ENCODE measurements at places on chromosomes 1 and 21.

DNA sequence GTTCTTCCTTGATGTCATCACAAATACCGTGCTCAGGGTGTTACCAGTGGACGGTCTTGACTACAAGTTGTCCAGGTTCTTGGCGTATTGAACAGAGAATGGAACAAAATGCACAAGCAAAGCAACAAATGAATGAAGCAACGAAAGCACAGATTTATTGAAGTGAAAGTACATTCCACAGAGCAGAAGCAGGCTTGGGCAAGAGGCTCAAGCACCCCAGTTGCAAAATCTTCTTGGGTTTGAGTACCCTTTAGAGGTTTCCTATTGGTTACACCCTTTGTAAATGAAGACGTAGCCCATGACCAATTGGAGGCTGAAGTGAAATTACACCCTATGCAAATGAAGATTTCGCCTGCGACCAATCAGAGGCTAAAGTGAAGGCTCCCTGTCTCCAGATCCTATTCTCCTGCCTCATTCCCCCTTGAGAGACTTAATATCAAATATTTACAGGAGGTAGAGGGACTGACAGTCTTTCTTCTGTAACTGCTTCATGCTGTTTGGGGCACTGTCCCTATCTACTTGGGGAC is 38.3 kb downstream of the YY1AP1 start:
- no peak for DNase-seq

GRCh38 chr1:222529916-222530315 is 18.0 kb downstream of the HHIPL2 start:
- no peak for DNase-seq

DNA sequence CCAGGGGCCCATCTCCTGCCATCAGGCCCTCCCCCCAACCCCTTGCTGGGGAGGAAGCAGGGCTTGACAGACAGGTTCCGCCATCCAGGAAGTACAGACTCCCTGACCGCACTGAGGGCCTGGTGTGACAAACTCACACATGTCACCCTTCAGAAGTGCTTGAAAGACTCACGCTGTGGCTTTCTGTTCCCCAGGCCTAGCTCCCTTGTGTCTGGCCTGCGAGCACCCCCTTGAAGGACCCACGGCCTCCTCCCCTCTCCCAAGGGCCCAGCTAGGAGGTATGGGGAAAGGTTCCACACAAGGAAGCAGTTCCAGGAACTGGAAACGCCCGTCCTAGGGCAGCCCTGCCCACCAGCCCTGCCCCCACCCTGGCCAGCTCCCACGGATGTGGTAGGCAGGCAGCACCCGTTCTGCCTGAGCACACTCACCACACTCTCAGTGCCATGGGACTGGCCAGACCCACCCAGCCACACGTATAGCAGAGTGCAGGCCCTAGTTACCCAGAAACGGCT is 26.7 kb downstream of the SLC2A1 start:
- no peak for DNase-seq

GRCh38 chr21:46127239-46128105 is 27.9 kb downstream of the FTCD start:
- no peak for DNase-seq

- DNase-seq = no peak
Observed at GRCh38 chr1:12547586-12548225, 70.3 kb downstream of the DHRS3 start.

DNA sequence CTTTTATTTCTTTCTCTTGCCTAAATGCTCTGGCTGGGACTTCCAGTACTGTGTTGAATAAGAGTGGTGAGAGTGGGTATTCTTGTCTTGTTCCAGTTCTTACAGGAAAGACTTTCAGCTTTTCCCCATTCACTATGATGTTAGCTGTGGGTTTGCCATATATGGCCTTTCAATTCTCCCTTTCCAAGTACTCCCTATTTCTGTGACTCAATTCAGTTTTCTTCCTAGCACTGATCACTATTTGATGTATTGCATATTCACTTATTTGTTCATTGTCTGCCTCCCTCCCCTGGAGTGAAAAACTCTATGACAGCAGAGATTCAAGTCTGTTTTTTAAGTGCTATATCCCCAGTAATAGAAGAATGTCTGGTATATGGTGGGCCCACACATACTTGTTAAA is 618.2 kb upstream of the CAMK1G start:
- DNase-seq = no peak

- no peak for DNase-seq
Observed at GRCh38 chr1:193284219-193284618, 97.8 kb upstream of the B3GALT2 start.

GRCh38 chr1:3248155-3249141 is 179.4 kb downstream of the PRDM16 start:
- no peak for DNase-seq

DNA sequence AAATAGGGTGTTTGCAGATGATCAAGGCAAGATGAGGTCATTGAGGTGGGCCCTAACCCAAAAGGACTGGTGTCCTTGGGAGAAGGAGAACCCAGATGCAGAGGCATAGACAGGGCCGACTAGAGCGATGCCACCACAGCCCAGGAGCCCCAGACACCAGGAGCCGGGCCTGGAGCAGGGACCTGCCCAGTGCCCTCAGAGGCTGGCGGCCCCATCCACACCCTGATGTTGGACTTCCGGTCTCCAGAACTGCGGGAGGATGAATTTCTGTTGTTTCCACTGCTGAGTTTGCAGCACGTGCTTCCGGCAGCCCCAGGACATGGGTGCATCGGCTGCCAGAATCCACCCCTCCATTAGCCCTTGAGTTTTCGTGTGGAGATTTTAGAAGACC is 7.2 kb upstream of the ACTRT2 start:
- DNase-seq = no peak

DNA sequence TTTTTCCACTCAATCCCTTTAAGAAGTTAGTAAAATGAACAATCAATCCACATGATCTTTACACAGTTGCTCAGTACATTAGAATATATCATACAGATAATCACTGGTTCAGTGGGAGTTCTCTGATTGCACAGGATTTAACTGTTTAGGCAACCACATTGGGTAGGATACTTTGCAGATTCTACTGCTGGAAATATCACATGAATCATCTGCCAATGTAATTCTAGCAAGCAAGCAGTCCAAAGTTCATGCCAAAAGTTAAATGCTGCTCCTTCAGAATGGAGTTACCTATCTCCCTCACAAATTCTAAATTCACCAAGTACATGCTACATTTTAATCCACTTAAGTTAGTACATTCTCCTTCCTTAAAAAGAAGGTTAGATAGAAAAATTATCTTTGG is 52.4 kb downstream of the NEGR1 start:
- no peak for DNase-seq

DNA sequence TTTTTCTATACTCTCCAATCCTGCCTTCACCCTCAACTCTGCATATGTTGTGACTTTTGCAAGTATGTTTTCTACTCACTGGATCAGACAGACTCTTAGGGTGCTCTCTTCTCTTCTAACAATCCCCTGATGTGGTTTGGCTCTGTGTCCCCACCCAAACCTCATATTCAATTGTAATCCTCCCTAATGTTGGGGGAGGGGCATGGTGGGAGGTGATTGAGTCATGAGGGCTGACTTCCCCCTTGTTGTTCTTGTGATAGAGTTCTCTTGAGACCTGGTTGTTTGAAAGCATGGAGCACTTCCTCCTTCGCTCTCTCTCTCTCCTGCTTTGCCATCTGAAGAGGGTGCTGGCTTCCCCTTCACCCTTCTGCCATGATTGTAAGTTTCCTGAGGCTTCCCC is 148.9 kb upstream of the IGSF21 start:
- no peak for DNase-seq

DNA sequence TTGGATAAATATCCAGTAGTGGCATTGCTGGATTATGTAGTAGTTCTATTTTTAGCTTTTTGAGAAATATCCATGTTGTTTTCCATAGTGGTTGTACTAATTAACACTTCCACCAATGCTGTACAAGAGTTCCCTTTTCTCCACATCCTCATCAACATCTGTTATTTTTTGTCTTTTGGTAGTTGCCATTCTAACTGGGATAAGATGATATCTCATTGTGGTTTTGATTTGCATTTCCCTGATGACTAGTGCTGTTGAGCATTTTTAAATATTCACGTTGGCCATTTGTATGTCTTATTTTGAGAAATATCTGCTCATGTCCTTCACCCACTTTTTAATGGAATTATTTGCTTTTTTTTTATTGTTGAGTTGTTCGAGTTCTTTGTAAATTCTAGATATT is 183.9 kb downstream of the PTPRU start:
- DNase-seq = no peak

GRCh38 chr1:205456868-205457745 is 1.3 kb upstream of the BLACAT1 start:
- no peak for DNase-seq

DNA sequence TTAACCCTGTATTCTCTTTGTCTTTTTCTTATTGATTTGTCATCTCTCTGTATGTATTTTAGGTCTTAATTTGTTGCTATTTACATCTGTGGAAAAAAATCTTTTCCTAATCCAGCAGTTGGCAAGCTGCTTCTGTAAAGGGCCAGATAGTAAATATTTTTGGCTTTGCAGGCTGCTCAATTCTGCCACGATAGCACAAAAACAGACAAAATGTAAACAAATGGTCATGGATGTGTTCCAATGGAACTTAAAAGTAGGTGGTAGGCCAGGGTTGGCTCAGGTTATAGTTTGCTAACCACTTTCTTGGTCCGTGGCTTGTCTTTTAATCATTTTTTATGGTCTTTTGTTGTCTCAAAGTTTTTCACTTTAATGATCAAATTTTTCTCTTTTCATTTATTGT is 371.8 kb downstream of the HHAT start:
- no peak for DNase-seq

GRCh38 chr1:156160000-156160742 is 6.8 kb downstream of the SEMA4A start:
- no peak for DNase-seq

GRCh38 chr1:27643600-27644368 is 8.8 kb upstream of the FGR start:
- DNase-seq = no peak

DNA sequence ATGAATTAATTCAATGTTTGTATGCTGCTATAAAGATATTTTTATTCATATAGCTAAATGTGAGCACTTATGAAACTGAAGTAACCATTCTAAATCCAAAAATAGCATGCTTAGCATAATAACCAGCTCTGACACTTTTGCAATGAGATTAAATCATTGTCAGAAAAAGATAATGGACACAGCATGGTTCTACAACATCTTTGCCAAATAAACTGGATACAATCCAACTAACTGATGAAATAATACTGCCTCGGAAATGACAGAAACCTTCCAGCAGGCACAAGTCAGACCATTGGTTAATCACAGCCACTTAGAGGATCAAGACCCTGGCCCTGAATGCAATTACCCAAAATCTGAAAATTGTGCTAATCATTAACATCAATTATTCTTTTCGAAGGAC is 592.7 kb upstream of the ADGRL4 start:
- no peak for DNase-seq

DNA sequence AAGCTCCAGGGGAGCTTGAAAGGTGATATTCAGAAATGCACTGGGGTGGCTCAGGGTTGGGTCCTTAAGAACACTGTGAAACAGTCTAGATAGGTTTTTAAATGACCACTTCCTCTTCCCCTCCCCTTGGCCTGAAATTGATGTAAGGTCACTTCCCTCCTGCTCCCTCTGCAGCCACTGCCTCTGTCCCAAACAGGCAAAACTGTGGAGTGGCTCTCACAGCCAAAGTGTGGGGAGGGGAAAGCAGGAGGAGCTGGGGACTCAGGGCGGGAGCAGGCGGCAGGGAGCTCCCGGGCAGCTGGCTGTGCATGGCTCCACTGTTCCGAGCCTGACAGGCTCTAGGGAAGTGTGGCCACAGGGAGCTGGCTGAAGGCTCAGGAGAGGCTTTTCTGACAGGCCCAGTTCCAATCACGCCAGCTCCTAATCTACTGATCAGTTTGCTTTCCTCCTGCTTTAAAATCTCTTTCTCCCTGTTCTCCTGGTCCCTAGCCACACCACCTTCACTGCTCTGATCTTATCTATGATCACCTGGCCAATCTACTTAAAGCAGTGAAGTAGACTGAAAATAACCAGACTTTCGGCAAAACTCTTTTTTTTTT is 5.1 kb upstream of the CSRP1 start:
- no peak for DNase-seq

DNA sequence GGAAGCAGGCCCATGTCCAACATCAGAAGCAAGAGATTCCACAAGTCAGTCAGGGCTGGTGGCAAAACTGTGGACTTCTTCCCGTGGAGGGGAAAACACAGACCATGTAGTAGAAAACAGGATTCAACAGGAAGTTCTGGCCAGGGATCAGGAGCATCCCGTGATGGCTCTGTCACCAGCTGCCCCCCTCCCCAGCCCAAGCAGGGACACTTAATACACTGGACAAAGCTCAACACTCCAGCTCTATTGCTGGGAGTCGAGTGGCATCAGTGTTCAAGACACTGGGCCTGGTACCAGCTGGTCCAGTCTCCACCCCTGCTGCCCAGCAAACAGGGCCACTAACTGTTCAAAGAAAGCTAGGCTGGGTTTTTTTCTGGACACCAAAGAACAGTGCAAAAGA is 3.7 kb downstream of the SLC45A3 start:
- DNase-seq = no peak

DNA sequence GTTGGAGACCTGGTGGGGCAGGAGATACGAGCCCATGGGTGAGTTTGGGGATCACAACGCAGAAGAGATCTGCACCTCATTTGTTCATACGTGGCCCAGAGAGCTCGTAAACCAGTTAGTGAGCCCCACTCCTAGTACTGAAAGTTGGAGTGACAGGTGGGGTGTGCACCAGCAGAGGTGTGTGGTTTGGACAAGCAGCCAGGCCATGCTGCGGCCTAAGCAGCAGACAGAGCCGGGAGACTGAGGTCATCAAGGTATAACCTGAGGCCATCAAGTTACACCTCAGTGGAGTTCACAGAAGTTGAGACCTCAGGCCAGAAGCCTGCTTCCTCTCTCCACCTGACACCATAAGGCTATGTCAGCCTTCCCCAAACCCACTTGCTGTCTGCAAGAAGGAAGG is 27.6 kb downstream of the KCNJ6 start:
- no peak for DNase-seq

DNA sequence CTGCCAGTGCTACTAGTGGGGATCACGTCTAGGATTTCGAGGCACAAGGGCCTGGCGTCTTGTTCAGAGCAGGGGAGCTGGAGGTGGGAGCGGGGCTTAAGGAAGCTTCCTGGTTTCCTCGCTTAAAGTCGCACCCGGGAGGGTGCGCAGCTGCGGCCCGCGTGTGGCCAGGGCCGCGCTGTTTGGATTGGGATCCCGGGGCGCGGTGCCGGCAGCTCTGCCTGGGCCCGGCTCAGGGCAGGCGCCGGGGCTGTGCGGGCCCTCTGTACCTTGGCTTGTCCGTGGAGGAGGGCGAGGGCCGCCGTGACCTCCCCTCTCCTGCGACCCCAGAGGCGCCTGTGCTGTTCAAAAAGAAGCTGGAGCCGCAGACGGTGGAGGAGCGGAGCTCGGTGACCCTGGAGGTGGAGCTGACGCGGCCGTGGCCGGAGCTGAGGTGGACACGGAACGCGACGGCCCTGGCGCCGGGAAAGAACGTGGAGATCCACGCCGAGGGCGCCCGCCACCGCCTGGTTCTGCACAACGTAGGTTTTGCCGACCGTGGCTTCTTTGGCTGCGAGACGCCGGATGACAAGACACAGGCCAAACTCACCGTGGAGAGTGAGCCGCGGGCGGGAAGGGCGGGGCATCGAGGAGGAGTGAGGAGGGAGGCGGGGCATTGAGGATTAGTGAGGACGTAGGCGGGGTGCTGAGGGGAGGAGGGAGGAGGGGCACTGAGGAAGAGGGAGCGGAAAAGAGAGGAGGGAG is 67.8 kb downstream of the OBSCN start:
- peak; percentile 88 for DNase-seq

GRCh38 chr1:146029117-146029516 is 7.6 kb upstream of the HJV start:
- DNase-seq = no peak

GRCh38 chr1:150406483-150406882 is 42.5 kb downstream of the RPRD2 start:
- no peak for DNase-seq

All from neuronal stem cell (in vitro differentiated cells).